ENCODE measurements at places on chromosomes 3 and 15.
A peak's percentile ranks its signal among the peaks of the same experiment; 100 is the strongest.

DNA sequence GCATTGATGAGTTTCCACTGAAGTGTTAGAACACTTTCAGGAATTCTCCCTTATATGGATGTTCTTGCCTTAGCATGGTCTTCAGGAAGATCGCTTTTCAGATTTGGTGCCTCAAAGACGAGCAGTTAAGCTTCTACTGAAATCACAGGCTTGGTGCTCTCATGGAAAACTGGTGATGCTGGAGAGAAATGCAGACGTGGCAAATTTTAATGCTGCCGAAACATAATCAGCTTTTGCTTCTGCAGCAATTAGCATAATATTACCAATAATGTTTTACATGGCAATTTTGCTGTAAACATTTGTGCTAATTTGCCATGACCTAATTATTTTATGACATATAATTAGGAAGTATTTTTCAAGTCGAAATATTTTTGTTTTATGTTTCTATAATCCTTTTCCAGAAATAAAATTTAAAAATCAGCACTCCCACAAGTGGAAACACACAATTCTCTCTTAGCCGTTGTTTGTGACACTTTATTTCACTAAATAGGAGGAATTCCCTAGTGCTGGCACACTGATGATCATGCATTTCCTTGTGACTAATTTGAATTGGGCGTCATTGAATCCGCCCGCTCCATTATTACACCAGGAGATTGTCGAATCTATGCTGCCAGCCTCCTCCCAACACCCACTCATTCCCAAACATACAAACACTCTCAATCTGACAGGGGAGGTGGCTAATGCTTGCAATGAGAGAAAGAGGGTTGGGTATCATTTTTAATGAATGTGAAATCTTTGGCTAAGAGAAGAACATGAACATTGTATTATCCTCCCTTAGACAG is 506.8 kb upstream of the PPP2R3A start:
- DNase-seq, result no peak

DNA sequence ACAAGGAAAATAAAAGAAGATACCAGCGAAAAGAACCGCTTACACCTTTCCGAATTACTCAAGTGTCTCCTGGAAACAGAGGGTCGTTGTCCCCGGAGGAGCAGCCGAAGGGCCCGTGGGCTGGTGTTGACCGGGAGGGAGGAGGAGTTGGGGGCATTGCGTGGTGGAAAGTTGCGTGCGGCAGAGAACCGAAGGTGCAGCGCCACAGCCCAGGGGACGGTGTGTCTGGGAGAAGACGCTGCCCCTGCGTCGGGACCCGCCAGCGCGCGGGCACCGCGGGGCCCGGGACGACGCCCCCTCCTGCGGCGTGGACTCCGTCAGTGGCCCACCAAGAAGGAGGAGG is 325 bp downstream of the ALCAM start:
- DNase-seq, result no peak

- DNase-seq, result no peak
Observed at GRCh38 chr15:78695854-78696253, 54.8 kb upstream of the CHRNB4 start.

DNA sequence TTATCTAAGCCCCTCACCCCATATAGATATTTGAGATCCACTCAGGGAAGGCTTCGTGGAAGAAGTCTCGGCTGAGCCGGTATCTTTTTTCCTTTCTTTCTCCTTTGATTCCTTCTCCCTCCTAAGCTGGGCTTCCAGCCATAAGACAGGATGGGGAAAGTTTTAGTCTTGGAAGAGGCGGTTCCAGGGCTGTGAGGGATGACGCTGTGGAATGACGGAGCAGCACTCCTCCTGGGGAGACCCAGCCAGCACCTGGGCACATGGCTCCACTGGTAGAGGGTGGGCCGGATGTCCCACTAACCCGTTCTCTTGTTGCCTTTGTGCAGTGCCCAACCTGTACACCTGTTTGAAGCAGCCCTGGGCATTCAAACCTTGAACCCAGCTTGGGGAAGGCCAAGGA is 43.2 kb upstream of the FAM107A start:
- DNase-seq, result no peak

DNA sequence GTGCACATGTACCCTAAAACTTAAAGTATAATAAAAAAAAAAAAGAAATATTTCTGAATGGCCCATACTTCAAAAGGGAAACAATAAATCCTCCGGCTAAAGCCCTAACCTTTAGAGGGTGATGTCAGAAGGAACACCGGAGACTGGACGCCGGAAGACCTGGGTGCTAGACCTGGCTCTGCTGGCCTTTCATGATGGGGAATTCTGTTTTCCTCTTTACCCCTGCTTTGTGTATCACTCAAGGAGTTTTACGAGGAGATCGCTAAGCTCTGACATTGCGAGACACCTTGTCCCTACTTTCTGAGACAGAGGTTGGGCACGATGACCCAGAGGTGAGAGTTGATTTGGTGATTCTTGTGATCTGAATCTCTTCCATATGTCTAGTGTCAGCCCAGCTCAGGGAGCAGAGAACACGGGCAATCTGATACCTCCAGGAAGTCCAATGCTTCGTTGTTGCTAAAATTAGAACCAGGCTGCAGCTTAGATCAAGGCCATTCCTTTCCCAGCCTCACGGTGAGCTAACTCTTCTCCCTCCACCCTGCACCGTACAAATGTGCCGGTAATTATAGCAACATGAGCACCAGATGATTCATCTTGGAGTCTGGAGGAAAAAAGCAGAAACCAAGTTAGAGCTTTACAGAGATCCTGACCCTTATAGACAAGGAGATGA is 42.0 kb upstream of the CFAP161 start:
- peak; percentile 63 for DNase-seq

- no peak for DNase-seq
Observed at GRCh38 chr3:187808527-187808895, 63.2 kb upstream of the BCL6 start.

DNA sequence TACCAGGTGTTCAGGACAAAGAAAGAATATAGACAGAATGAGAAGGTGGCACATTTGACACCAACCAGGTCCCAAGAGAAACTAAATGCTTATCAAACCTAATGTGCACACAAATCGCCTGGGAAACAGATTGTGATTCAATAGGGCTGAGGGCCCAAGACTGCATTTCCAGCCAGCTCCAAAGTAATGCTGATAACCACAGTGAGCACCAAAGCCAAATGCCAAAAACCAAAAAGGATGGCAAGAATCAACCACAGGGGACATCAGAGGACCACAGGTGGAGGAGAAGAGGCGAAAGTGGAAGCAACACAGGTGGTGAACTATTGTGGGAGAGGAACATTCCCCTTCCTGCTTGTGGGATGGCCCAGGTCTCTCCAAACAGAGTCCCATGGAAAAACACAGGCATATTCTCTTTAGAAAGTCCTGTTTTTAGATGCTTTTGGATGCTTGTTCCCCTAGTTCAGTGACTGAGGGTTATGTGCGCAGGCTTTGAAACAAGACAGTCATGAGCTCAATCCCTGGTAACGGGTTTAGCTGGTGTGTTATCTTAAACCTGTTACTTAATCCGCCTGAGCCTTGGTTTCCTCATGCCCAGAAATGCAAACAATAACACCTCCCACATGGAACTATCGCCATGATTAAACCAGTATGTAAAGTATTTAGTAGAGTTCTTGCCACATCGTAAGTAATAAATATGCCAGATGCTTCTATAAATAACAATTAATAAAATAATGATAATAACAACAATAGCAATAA is 241.7 kb downstream of the ATP8B4 start:
- no peak for DNase-seq

- no peak for DNase-seq
Observed at GRCh38 chr3:95037097-95037496, 974.2 kb downstream of the NSUN3 start.

GRCh38 chr3:66195347-66195783 is 25.4 kb upstream of the SLC25A26 start:
- DNase-seq, result peak; percentile 66

DNA sequence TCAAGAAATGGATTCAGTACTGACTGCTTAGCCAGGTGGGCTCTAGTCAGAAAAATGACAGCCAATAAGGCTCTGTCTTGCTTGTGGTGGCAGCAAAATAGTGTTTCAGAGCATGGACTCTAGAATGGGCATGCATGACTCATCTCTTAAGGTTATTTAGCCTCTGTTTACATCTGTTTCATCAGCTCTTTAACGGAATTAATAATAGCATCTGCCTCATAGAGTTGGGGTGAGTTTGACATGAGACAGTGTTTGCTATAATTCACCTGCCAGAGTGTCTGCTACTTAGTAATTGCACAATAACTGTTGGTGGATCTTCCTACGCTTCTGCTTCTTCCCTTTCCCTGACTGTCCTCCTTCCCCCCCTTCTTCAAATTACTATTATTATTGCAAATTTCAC is 350.4 kb upstream of the SEMA6D start:
- peak; percentile 14 for DNase-seq

DNA sequence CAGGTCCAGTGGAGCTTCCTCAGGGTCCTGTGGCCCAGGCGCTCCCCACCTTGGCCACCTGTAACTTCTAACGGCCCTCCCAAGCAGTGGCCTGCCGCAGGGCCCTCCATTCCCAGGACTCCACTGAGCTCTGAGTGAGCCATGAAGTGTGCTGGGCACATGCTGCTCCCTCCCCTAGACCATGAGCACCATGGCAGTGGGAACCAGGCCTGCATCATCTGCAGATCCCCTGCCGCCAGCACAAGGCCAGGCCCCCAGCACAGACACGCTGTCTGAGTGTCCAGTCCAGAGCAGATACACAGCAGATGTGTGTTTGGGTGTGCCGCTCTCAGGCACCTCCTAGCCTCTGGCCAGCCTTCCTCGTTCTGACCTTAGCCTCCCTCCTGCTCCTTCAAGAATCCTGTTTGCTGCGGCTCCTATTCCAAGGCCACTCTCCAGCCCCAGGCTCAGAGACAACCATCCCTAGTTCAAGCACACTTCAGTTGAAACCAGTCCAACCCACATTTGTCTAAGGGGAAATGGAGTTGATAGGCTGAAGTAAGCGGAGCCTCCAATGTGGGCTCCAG is 7.0 kb upstream of the KLF15 start:
- DNase-seq, result no peak

- no peak for DNase-seq
Observed at GRCh38 chr3:88334187-88334868, 184.6 kb downstream of the C3orf38 start.

DNA sequence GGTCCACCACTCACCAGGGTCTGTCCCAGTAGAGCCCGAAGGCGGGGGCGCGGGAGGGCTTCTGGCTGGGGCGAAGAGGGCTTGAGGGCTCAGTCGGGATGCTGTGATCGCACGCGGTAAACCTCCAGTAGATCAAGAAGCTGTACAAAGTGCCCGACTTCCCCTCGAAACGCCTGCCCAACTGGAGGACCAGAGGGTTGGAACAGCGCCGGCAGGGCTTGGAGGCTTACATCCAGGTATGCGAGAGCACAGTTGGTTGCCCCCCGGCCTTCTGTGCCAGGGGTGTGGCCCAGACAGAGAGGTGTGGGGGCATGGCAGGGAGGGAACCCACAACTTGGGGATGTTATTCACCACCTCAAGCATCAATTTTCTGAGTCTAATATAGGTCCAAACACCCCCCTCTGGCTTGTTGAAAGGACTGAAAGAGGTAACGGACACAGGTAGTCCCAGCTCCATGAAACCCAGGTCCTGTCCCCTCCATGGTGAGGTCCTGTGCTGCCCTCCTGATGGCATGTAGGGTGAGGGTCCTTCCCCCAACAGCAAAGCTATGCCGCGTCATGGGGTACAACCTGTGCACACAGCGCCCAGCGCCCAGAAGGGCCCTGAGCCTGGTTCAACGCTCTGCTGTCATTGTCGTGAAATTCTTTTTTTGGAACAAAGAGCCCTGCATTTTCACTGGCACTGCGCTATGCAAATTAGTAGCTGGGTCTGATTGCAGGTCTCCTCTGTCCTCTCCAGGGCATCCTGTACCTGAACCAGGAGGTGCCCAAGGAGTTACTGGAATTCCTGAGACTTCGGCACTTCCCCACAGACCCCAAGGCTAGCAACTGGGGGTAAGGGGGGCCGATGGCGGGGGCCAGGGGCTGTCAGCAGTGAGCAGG is 1.2 kb downstream of the SNX22 start:
- no peak for DNase-seq

GRCh38 chr3:133857767-133858166 is 37.9 kb downstream of the RAB6B start:
- no peak for DNase-seq

- DNase-seq, result no peak
Observed at GRCh38 chr3:190721330-190721729, 141.2 kb downstream of the GMNC start.

- DNase-seq, result no peak
Observed at GRCh38 chr3:111923806-111924205, 55.0 kb upstream of the ABHD10 start.

DNA sequence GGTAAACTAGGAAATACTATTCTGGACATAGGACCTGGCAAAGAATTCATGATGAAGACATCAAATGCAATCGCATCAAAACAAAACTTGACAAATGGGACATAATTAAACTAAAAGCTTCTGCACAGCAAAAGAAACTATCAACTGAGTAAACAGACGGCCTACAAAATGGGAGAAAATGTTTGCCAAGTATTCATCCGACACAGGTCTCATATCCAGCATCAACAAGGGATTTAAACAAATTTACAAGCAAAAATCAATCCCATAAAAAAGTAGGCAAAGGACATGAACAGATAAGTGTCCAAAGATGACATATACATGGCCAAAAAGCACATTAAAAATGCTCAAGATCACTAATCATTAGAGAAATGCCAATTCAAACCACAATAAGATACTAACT is 1088.9 kb downstream of the NAALADL2 start:
- DNase-seq, result no peak

DNA sequence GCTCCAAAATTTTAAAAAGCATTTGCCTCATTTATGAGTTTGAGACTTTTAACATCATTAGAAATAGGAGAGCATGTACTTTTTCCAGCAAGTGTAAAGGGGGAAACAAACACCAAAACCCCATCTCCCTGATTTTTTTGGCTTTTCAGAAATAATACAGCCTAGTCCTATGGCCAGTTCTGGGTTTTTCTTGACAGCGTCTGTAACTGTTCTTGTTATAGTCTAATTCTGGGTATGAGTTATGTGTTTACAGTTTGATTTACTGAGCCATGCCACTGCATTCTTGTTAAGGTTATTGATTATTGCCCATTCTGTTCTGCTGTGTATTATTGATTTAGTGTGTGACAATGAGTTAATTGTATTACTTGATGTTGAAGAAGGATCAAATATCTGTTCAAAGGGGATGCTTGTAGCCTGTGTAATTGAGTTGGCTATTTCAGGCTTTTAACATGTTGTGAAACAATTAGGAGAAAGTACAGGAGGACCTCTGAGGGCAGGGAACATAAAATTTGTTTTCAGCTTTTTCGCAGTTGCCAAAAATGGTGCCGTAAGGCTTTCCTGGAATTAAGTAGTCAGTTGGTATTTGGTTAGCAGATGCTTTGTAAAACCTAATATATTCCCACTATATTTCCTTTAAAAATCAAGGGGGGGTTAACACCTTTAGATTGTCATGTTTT is 46.1 kb downstream of the MBNL1 start:
- no peak for DNase-seq

Measured in NCI-H2227 treated with DMSO at 0.1 percent for 48 hours (cell line).